ENCODE measurements at places on chromosomes 11 and 22.

GRCh38 chr11:43217849-43218248 lies 93.9 kb upstream of the API5 start:
- no peak for DNase-seq

GRCh38 chr22:24156141-24156912 lies 25.0 kb upstream of the SUSD2 start:
- DNase-seq = peak; percentile 39

GRCh38 chr11:15819679-15820286 lies 536.6 kb downstream of the SOX6 start:
- peak; percentile 15 for DNase-seq

DNA sequence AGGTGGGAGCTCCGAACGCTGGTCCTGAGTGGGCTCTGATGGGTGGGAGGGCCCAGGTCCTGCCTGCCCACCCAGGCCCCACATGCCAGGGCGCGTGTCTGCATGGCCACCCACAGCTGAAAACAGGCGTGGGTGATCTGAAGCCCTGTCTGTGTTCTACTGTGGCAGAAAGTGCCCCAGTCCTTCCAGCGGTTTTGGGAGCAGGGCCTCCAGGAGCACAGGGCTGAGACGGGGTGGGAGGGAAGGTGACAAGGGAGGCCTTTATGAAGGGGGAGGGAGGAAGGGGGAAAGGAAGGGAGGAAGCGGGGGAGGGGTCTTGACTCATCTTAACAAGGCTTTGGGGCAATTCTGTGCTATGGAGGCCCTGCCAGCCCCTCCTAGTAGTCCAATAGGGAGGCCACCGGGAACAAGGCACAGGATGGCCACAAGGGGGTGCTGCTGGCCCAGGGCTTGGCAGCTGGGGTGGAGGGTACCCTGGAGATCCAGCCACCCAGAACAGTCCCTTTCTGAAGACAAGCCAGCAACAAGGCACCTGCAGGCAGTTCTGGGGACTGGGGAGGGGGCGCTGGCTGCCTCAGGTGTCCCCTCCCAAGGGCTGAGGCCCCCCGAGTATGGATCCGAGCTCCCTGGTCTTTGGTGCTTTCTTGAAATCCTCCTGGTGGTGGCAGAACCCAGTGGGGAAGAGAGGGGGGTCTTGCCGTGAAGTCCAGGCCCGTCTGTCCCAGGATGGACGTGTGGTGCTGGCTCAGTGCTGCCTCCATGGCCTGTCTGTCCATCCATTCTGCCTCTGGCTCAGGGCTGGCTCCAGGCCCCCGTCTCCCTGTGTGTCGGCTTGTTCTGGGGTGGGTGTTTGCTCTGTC lies 6.3 kb upstream of the FADS3 start:
- peak; percentile 76 for DNase-seq

GRCh38 chr11:106482917-106483785 lies 405.7 kb downstream of the AASDHPPT start:
- DNase-seq = no peak

DNA sequence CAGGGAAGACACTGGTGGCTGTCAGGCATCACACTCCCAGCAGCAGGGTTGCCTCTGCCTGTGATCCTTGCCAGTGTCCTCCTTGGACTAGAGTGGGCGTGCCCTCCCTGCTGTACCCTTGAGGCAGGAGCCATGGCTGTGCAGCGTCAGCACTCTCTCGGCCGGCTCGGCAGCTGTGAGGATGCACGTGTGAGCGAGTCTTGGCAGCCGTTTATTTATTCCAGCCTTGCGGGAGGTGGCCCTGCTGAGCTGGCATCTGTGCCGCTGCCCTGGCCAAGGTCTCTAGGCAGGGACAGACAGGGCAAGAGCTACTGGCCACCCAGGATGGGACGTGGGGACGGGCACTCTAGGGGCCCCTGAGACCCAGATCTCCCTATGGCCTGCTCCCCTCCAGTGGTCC lies 33.9 kb downstream of the TSPAN4 start:
- DNase-seq = no peak

DNA sequence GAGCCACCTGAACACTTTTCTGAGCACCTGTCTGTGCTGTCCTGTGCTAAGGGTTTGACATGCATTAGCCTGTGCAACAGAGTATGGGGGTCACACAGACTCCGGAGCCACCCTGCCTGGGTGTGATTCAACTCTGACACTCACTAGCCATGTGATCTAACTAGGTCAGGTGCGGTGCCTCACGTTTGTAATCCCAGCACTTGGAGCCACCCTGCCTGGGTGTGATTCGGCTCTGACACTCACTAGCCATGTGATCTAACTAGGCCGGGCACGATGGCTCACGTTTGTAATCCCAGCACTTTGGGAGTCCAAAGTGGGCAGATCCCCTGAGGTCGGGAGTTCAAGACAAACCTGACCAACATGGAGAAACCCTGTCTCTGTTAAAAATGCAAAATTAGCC lies 11.4 kb downstream of the UBE2L6 start:
- DNase-seq = no peak

DNA sequence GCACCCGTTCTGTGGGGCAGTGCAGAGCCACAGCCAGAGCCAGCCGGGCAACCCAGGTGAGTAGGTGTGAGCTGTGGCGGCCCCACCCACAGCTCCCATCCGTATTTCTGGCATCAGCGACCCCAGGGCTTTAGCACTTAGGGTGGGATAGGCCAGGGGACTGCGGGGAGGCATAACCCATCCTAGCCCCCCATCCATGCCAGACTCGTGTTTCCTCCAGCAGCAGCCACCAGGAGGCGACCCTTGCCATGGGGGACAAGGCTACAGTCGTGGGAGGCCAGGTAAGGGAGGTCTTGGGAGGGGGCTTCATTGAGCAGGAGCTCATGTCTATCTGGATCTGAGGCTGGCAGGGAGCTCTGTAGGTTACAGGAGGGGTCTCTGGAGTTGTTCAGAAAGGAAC lies 873 bp downstream of the OTOG start:
- peak; percentile 2 for DNase-seq

GRCh38 chr11:61610905-61611304 lies 30.0 kb upstream of the SYT7 start:
- DNase-seq = no peak

- DNase-seq = peak; percentile 59
These were observed 25.7 kb upstream of the SCGB1A1 start for GRCh38 chr11:62393061-62393611.

GRCh38 chr22:26995235-26995634 lies 337.8 kb downstream of the MIAT start:
- no peak for DNase-seq

GRCh38 chr11:64883575-64883974 lies 5.2 kb upstream of the EHD1 start:
- DNase-seq = no peak

DNA sequence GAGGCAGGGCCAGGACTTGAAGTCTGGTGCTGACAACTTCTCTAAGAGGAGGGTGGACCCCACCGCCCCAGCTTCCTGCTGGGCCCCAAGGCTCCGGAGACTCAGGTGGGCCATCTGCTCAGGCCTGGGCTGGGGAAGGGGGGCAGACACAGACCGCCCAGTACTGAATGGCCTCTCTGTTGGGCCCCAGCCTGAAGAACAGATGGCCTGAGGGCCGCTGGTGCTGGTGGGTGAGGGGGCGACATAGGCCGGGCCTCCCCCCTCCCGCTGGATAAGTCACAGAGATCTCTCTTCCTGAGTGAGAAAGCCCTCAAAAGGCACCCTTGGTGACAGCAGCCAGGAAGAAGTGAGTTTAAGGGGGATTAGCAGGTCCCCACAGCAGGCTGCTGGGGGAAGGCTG lies 12.5 kb upstream of the TP53I11 start:
- no peak for DNase-seq

DNA sequence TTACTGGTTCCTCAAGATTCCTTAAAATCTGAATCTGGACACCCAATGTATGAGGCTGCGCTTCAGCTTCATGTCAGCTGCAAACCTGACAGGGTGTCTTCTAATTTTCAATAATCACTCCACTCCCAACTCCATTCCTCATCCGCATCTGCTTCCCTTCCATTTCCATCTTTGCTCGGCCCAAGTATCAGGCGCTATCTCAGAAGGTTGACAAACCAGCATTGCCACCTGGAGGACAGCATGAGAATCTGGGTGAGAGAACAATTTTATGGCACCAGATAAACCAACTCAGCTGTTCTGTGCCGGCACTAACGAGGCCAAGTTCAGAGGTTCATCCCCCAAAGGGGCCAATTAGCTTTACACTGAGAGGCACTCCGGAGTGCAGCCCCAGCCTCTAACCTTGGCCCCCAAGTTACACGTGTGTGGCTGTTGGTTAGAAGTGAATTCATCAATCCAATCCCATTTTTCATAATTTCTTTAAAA lies 79.1 kb upstream of the LMO2 start:
- DNase-seq = peak; percentile 21

- DNase-seq = peak; percentile 31
These were observed 78.7 kb upstream of the PPARA start for GRCh38 chr22:46071451-46072109.

GRCh38 chr11:35173616-35174566 lies 34.9 kb downstream of the CD44 start:
- no peak for DNase-seq

DNA sequence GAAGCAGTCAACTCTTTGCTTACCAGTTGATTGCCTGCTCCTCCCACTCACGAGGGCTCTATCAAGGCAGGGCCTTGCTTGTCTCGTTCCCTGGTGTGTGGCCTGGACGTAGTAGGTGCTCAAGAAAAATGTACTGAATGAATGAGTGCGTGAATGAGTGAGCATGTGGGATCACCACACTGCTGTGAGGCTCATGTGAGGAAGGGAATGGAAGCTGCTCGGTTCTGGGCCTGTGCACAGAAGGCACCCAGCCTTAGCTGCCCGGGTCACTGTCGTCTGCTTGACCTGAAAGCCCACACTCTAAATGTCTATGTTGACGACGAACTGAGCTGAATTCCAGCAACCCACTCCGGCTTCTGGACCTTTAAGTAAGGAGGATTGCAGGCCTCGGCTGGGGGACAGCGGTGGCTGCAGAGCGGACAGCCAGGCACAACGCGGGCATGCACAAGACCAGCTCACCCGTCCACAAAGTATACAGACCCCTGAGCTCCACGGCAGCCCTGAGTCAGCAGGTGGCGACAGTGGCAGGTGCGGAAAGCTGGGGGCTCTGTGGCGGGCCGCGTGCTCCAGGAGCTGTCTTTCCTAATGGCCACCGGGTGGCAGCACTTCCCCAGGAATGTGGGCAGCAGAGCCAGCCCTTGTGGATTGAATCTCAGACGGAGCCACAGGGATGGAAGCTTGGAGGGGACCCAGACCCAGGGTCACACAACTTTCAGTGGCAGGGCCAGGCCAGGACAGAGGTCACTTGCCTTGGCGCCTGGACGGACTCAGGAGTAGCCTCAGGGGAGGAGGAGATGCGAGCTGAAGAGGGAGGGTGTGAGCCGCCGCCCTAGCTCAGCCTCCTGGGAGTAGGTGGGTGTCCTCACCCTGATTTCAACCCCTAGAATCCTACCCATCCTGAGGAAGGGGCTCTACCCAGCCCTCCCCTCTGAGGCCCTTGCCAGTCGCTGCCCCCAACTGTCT lies 5.0 kb upstream of the PICK1 start:
- DNase-seq = peak; percentile 81

DNA sequence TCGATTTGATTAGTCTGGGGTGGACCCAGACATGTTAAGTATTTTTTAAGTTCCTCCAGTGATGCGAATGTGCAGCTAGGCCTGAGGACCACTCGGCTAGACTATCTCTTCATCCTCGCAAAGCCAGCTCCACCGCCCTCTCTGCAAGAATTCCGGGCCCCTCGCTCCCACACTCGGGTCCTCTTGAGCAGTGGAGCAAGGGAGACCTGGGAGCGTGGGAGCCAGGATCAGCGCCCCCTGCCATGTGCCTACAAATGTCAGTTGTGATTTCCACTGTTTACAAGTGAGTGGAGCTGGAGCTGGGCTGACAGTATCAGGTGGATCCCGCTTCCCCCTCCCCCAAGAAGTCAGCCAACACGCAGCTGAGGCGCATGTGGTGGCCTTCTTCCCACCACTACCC lies 6.7 kb downstream of the B3GNT6 start:
- DNase-seq = no peak

- no peak for DNase-seq
These were observed 11.4 kb downstream of the DAGLA start for GRCh38 chr11:61691380-61692156.

- no peak for DNase-seq
These were observed 7.9 kb upstream of the RBMXL2 start for GRCh38 chr11:7080900-7081299.

Measured in CD4-positive, alpha-beta T cell treated with Interleukin-4 for 1 hour (primary cell).